ENCODE measurements at places on chromosomes 12 and 14.

DNA sequence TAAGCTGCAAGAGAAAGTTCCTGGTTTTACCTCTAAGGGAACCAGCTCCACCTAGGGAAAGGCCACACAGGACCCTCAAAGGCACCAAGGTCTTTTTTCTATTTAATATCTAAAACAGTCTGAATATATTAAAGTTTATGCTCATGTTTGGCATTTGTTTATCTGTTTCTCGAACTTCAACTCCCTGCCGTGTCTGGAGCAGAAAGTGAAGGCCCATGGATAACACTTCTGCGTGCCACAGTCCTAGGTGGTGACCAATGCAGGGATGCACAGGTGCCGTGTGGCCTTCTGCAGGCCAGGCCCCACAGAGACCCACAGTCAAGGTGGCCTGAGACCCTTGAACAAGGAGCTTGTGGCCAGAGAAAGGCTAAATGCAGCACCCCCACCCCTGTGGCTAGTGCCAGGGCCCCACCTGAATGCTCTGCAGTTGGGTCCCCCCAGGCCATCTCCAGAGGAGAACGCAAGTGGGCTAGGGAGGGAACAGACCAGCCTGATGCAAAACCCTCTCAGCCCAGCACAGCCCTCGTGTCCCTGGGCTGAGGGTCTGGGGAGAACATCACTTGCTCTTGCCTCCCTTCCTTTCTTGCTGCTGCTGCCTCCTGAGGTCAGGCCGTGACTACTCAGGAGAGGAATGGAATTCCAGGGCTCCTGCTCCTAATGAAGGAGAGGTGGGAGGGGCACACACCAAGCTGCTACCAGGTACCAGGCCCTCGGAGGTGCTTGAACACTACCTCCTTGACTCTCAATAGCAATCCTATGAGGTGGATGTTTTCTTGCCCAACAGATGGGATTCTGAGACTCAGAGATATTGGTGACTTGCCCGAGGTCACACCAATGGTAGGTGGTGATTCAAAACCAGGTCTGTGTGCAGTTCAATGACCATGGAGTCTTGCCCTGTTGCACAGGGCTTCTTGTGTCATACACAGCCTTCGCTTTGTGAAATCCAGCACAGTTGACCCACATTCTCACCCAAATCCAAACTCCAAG, 45.4 kb downstream of the PSMA6 start:
- no peak for DNase-seq

DNA sequence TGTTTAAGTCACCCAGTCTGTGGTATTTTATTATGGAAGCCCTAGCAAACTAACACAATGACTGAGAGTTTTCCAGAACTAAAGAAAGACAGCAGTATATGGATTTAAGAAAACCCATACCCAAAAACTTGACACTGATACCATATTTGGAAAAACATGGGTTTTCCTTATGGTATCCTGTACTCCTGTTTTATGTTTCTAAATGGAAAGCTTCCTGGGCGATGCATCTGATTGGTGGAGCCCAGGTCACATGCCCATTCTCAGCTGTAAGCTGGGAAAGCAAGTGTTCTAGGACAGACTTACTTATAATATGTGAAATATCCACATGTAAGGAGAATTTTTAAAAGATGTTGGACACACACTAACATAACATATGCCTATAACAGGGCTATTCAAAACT, 4.5 kb upstream of the RNASE4 start:
- DNase-seq: peak; percentile 17

DNA sequence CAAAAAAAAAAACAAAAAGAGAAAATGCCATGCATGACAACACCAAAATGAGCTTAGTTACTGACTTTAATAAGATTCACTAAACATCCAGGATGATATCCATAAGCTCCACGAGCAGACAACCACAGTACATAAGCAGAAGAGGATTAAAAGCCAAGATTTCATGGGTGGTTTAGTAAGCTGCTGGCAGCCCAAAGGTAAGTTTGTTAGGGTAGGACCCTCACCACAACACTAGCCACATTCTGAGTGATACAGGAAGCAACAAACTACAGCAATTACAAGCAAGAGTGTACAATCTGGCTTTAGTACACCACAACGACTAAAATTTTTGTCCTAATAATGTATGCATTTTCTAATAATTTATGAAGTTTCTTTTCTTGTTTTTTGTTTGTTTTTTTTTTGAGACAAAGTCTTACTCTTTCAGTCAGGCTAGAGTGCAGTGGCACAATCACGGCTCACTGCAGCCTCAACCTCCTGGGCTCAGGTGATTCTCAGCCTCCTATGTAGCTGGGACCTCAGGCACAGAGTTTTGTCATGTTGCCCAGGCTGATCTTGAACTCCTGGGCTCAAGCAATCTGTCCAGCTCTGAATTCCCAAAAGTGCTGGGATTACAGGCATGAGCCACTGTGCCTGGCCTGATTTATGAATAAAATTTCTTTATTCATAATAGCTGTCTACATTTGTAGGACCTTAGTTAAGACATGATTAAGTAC, 221.4 kb downstream of the MED13L start:
- DNase-seq: no peak

DNA sequence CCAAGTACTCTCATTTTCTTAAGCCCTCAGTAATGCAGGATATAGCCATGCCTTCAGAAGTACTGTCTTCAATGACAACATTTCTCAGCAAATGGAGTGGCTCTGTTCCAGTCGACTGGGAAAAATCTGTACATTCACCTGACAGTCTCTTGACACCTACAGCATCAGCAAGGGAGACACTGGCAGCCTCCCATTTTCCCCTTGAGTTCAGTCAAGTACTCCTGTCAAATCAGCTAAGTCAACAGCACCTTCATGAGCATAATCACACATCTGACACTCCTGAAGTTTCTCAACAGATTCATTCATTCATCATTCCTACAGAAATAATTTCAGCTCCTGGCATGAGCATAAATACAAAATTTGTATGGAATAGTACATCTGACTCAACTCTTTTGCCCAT, 46.1 kb downstream of the INTS13 start:
- no peak for DNase-seq

DNA sequence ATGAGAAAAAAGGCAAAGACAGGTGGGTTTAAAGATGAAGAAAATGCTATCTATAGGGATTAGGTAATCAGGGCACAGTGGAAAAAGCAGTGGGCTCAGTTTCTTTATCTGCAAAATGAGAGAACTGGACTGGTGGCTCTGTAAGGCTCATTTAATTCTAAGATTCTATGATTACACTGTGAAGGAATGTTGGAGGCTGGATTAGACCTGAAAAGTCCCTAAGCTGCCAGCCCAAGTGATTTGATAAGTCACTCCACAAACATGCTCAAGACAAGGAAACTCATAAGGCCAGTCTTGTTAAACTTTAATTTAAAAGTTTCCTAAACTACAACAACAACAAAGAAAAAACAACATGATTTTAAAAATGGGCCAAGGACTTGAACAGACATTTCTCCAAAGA, 75.1 kb downstream of the DCAF5 start:
- no peak for DNase-seq

DNA sequence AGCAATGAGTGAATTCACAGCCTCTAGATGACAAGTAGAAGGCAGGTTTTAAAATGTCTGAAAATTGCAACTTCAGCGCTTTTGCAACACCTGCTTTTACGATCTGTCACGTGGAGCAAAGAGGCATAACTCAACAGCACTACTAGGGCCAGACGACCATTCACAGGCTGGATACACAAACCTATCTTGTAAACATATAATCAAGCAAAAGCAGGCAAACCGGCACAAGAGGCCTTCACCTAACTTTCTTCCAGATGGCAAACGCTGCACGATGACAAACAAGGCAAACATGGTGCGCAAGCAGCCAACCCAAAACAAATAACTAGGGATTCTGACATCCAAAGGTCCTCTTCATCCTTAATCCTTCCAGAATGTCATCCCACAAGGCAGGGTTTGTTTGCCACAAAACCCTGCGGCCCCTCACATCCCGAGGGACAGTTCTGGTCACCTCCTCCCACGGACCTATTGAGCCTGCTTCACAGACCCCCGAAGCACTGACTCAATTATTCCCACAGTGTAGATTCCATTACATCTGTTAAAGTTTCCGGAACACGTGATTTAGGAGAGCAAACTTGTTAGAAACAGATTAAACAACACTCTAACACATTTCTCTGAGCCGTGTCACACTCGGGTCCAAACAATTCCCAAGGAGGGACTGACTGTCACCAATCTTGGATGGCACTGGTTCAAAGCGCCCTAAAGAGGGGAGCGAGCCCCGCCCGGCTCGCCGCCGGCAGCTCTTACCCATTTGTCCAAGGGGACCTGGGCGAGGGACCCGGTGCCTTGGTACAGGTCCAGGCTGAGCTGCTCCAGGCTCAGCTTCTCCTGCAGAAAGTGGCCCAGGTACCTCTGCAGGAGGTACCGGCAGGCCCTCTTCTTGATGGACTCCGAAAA, 823 bp downstream of the ATG2B start:
- peak; percentile 21 for DNase-seq

DNA sequence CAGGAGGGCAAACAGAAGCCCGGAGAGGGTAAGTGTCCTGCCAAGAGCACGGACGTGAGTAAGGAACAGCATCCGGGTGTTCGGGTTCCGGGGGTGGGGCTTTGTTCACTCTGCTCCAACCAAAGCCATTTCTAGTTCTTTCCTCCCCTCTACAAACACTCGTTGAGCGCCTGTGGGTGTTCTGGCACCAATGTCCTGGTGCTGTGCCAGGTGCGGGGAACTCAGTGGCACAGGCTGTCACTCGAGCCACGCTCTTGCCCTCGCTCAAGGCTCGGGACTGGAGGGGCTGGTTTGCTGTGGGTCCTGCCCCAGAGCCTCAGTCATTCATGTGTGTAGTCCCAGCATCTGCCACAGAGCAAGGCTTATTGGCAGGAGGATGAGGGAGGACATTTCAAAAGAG, 157.5 kb downstream of the CALM1 start:
- no peak for DNase-seq

DNA sequence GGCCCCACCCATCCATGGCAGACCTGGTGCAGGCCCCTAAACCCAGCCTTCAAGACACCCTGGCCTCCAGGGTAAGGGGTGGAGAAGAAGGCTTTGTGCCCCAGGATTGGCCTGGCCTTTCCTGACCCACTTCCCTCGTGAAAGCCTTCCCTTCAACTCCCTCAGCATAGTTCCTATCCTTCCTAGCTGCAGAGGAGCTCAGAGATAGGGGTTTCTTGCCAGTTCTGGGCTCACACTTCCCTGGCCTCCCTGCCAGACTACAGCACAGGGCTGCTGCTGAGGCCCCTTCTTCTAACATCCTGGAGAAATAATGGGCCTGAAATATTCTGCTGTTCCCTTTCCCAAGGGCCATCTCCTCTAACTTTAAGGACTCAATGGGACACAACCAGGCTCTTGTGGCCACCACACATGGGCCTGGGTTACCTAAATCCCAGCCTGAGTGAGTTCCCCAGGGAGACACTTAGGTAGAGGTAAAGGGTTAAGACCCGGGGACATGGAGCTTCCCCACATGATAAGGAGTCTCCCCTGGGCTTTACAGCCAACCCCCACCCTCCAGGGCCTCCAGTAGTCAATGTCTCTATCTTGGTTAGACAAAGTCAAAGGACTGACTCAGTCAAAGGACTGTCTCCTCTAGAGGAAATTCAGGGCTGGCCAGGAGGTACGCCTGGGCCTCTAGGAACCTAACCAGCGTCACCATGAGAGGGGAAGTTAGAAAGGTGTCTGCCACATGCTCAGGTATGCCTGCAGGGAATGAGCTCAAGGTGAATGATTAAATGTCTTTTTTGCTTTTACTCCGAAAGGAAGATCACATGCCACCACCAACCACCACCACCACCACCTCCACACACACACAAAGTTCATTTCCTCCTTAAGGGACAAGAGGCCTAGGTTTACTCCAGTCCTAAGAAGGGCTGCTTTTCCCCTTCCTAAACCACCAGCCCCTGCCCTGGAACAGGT, 7.1 kb downstream of the ZFP36L1 start:
- no peak for DNase-seq

DNA sequence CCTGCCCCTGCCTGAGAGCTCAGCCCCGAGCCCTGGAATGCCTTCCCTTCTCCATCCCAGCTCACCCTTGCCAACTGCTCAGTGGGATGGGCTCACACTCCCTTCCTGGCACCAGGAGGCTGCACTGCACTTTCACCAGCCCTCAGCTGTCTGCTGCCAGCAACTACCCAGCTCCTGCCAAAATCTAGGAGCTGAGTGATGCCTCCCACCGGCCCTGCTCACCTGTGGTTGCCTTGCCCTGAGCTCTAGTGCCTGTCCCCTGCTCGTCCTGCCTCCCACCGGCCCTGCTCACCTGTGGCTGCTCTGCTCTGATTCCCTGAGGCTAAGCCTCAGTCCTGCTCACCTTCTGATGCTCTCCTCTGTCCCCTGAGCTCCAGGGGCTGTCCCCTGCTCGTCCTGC, 119.8 kb downstream of the TMEM121 start:
- DNase-seq: no peak

GRCh38 chr12:45389426-45389825, 173.5 kb downstream of the ANO6 start:
- DNase-seq: no peak

DNA sequence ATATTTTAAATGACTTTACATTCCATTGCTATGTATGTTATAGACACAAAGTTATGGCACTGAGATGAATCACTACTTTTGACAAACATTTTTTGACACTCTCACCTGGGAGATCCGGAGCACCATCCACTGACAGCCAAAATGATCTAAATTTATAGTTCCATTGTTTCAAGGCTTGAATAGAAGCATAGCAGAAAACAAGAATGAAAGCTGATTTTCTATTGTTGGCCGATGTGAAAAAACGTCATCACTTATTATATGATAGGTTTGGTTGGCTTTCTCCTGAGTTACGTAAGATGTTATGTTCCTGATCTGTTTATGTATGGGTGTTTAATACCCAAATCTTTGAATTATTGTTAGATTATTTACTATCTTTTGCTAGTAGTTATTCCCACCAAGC, 306.2 kb downstream of the PAWR start:
- no peak for DNase-seq

DNA sequence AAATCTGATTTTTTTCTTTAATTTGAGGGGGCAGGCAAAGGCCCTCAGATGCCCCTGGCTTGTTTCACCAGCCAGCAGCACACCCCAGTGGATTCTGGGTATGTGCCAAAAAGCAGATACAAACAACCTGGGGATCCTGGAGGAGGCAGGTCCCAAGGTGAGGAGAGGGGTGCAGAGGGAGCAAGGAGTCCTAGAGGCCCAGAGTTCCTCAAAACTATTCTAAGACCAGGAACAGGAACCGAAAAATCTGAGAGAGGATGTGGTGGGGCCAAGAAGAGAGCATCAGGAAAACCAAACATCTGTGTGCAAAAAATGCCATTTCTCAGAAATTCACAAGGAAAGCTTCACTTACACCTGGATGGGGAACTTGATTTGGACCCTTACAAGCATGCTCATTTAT, 8.2 kb downstream of the KCNA5 start:
- no peak for DNase-seq

GRCh38 chr14:59069163-59069854, 119.2 kb upstream of the DAAM1 start:
- DNase-seq: peak; percentile 54

GRCh38 chr12:130158754-130159059, 3.6 kb upstream of the FZD10 start:
- no peak for DNase-seq

Data from left kidney (tissue), 8 donors.